ENCODE measurements at places on chromosomes 6 and 20. TPM values are rescaled to one million over a fixed set of nuclear protein-coding genes. Genes with fewer than 3 reads are reported as not detected.

C20orf204 gene
- total RNA-seq = 2.1 TPM

SIGLEC1 gene
- not detected for total RNA-seq

CGA gene
- not detected for total RNA-seq

GPR6 gene
- not detected for total RNA-seq

OXT gene
- total RNA-seq = not detected

TFAP2A gene
- 2.9 TPM for total RNA-seq

CAGE1 gene
- total RNA-seq = under 0.01 TPM

SCRT2 gene
- not detected for total RNA-seq

COMMD7 gene
- 52.8 TPM for total RNA-seq

FOXA2 gene
- not detected for total RNA-seq

LRFN2 gene
- total RNA-seq = not detected

C20orf141 gene
- total RNA-seq = not detected

NT5E gene
- total RNA-seq = 149 TPM

DZANK1 gene
- total RNA-seq = 0.93 TPM

PKIB gene
- 0.22 TPM for total RNA-seq

SLC4A11 gene
- total RNA-seq = 3.6 TPM

ABHD16B gene
- total RNA-seq = not detected

TSHZ2 gene
- not detected for total RNA-seq

E2F1 gene
- total RNA-seq = 10.1 TPM

DEFB132 gene
- not detected for total RNA-seq

JPH2 gene
- total RNA-seq = not detected

BFSP1 gene
- 2.3 TPM for total RNA-seq

OR2B6 gene
- total RNA-seq = not detected

PPP1R16B gene
- 93.3 TPM for total RNA-seq

CPXM1 gene
- total RNA-seq = 0.14 TPM

CNR1 gene
- total RNA-seq = 0.07 TPM

NCOA3 gene
- total RNA-seq = 43.6 TPM

RRP36 gene
- 104 TPM for total RNA-seq

GLP1R gene
- not detected for total RNA-seq

VGLL2 gene
- total RNA-seq = not detected

NRSN1 gene
- total RNA-seq = not detected

SFTA2 gene
- total RNA-seq = not detected

CENPB gene
- total RNA-seq = 76.9 TPM

KHDC1L gene
- total RNA-seq = not detected

FNDC1 gene
- total RNA-seq = not detected

TPMT gene
- total RNA-seq = 16.8 TPM

ENPP5 gene
- not detected for total RNA-seq
